ENCODE measurements at places on chromosomes 1 and 21. TPM values are rescaled to one million over a fixed set of nuclear protein-coding genes. Genes with fewer than 3 reads are reported as not detected.

- no peak for DNase-seq
These were observed 33.8 kb upstream of the DISC1 start for GRCh38 chr1:231592809-231593208.

DNA sequence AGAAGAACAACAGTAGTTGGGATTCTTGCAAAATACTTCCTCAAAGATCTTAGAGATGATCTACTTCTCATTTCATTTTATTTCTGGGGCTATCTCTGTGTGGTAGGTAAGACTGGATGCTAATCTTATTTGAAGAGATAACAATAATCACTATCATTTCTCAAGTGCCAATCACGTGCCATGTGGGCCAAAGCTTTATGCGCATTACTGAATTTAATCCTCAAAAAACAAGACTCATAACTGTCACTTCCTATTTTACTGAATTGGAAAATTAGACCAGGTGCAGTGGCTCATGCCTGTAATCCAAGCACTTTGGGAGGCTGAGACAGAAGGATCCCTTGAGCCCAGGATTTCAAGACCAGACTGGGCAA is 121.7 kb downstream of the KCNN3 start:
- no peak for DNase-seq

GRCh38 chr1:93034397-93034796 is 44.7 kb upstream of the MTF2 start:
- DNase-seq: no peak

DNA sequence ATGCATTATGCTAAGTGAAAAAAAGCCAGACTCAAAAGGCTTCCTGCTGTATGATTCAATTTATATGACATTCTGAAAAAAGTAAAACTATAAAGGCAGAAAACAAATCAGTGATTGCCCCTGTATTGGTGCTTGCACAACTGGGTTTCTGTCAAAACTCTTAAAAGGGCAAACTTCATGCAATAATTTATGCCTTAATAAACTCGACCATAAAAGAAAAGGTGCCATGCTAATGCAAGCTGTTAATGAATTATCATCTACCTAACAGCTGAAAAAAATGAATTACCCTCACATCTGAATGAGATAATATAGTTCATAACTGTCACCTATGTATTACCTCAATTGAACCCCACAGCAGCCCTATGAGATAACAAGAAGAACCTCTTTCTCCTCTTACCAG is 120.8 kb upstream of the ATP1A1 start:
- no peak for DNase-seq

The TACSTD2 gene
- total RNA-seq: 12.2 TPM

GRCh38 chr1:155471026-155471425 is 91.6 kb downstream of the ASH1L start:
- DNase-seq: no peak

The TRIM17 gene
- total RNA-seq: not detected

DNA sequence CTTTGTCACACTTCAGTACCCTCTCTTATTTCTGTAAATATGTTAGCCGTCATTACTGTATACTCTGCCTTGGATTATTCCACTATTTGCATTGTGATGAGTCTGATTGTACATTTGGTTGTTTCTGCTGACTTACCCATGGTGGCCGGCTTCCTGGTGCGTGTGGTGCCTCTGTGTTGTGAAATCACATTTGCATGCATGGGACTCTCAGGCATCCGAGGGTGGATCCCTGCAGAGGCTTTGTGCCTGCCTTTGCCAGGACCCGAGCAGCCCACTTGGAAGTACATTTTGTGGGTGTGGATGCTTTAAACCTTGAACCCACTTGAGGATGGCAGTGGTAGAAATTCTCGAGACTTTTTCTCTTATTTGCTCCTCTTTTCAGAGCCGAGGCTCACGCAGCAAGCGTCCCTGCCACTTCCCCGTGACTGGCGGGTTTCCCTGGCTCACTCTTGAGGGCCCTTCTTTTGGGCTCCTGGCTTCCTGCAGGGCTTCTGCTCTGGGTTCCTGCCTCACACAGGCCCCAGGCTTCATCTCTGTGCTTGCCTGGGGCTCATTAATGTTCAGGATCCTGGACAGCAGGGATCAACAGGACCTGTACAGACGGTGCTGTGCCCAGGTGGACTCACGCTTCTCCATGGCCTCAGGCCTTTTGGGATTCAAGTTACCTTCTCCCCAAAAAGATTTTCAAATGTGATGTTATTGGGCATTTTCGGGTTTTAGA is 36.6 kb downstream of the POFUT2 start:
- no peak for DNase-seq

The AADACL4 gene
- total RNA-seq: not detected

Measured in HCT116 (cell line).